ENCODE measurements at places on chromosomes 1 and 21.

DNA sequence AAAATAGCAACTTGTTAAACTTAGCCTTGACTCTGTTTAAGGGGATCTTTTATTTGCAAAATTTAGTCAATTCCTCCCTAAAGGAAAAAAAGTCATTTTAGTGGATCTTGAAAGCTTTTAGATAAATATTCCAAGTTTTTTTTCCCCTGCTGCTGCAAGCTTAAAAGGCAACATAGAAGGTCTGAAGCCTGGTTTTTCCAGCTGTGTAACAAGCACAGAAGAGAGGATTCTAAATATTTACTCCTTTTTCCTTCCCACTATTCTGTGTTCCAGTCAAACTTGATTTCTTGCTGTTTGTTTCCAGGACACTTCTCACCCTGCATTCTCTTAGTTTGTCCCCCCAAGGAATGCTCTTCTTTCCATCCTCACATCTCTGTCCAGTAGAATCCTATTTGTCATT is 86.7 kb downstream of the NFIA start:
- DNase-seq = no peak

DNA sequence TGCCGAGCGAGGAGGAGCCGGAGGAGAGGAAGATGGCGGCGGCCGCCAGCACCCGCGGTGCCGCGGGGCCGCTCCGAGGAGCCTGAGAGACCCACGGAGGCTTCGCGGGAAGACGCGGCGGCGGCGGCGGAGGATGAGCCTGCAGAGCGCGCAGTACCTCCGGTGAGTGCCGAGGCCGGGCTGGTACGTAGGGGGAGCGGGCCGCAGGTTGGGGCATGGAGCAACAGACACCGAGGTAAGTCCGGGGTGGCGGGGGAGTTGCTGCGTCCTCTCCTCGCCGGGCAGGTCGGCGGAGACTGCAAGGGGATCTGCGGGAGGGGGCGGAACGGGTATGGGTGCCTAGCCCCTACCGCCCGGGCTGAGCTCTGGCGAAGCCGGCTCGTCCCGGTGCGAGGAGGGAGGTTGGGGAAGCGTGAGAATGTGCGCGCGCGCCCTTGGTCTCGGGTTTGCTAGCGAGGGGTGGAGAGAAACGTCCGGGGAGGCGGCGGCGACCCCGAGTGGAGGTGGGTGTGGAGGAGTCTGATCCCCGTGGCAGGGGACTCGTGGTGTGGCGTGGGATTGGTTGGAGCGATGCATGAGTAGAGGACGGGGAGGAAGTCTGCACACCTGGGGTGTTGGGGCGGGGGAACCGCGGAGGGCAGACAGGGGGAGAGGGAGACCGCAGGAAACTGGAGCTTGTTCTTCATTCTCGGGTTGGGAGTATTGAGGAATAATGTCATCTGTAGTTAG is at the start of gene SMG7:
Gene SMG7, plus strand, starts transcription at position 12 of the 729 bp plus-strand sequence. Its CDS starts 122 bp downstream, at position 134.
- peak; percentile 80 for DNase-seq

DNA sequence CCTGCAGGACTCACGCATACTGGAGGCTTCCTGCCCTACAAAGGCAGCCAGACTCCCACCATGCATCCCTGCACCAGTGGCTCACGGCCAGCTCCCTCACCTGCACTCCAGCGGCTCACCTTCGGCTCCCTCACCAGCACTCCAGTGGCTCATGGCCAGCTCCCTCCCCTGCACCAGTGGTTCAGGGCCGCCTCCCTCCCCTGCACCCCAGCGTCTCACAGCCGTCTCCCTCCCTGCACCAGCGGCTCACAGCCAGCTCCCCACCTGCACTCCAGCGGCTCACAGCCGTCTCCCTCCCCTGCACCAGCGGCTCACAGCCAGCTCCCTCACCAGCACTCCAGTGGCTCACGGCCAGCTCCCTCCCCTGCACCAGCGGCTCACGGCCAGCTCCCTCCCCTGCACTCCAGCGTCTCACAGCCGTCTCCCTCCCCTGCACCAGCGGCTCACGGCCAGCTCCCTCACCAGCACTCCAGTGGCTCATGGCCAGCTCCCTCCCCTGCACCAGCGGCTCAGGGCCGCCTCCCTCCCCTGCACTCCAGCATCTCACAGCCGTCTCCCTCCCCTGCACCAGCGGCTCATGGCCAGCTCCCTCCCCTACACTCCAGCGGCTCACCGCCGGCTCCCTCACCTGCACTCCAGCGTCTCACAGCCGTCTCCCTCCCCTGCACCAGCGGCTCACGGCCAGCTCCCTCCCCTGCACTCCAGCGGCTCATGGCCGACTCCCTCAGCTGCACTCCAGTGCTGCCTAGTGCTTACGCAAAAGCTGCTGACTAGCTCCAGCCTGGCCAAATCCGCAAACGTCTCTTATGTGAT is 324.5 kb downstream of the NPHP4 start:
- no peak for DNase-seq

GRCh38 chr1:220685879-220686278 is 4.3 kb upstream of the C1orf115 start:
- DNase-seq = no peak

Data from NCI-H69 (cell line).